Occipital lobe (tissue), 3 donors: ENCODE measurements at places on chromosomes 6 and 20. TPM values are rescaled to one million over a fixed set of nuclear protein-coding genes. Genes with fewer than 3 reads are reported as not detected.

TAP2 gene
- total RNA-seq, result 3.9 TPM

PNLDC1 gene
- total RNA-seq, result not detected

FOXQ1 gene
- 1.1 TPM for total RNA-seq

DLK2 gene
- total RNA-seq, result 7.3 TPM

RCAN2 gene
- 7.0 TPM for total RNA-seq

ZBTB46 gene
- total RNA-seq, result 21.5 TPM

TMEM170B gene
- total RNA-seq, result 59.0 TPM
